ENCODE measurements at places on chromosomes 11 and 22.

DNA sequence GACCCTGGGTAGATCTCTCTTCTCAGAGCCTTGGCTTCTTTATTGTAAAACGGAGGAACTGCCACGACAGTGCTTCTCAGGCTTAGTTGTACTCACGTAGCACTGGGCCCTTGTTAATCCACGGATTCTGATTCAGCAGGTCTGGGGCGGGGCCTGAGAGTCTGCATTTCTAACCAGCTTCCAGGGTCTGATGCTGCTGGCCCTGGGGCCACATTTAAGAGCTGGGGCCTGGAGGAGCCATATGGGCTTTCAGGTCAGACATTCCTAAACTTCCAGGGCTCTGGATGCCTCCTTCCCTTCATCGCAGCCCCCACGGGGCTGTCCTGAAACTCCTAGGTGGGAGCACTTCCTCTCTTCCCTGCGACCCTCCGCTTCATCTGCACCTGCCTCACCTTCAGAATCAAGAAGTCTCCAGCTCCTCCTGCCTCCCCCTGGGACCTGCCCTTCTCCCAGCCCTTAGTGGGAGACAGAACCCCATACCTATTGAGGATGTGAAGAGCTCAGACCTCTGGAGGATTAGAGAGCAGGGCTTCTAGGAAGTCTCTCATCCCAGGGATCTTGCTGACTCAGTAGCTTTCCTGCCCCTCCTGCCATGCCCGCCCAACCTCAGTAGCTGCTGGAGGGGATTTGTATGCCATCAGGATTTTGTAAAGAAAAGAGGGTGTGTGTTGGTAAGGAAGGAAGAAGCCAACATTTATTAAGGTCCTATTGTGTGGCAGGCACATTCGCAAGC, 92.5 kb downstream of the LRRC32 start:
- no peak for DNase-seq

DNA sequence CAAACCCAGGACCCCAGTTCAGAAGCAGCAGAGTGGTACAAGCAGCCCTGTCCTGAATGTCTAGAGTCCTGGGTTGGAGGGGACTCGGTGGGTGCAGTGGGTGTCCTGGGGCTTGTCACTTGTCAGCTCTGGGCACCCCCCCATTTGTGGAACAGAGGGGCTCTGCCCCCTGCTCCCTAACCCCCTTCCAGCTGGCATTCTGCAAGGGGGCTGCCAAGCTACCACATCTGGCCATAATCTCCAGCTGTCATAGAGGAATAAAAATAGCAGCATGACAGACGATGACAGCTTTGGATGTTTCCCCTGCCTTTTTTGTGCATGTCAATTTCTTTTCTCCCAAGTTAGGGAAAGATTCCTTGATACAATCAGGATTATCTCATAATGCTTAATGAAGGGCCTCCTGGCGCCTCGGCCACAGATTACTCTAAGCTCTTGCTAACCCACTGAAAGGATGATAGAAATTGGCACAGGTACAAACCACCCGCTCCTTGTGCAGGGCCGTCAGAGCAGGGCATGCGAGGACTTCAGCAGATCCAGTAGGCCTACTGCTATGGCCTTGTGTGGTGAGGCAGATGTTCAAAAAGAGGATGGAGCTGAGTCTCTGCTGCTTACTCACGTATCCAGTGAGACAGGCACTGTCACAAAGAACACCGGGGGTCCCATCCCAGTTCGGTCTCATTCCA, 83.0 kb downstream of the ISX start:
- no peak for DNase-seq

DNA sequence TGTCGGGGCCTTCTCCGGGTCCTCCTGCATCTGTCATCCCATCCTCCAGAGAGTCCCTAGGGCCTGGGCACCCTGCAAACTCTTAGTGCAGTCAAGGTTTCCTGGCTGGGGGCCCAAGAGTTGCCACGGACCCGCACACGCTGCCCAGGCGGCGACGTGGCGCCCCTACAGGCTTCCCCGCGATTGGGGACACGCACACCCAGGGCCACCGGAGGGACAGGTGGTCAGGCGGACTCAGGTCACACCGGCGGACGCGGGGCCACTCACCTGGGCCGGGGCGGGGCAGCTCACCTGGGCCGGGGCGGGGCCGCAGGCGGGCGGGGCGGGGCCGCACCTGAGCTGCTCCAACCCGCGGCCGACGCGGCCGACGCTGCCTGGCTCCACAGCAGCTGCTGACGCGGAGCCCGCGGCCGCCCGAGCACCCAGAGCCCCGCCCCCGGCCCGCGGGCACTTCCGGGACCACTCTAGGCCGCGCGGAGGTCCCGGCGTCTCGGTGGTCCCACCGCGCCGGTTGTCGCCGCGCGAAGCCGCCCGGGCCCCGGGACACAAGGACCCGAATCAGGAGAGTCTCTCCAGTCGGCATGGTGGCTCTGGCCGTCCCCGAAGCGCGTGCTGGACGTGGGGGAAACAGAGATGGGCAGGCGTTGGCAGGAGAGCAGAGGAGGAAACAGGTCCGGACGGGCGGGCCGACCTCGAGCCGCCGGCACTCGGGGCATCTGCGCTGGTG, at the start of gene ZNF70:
ZNF70 (minus strand) TSS at position 399 of the 727 bp plus-strand sequence. CDS start 5,972 bp downstream, outside the sequence.
- DNase-seq: peak; percentile 80

DNA sequence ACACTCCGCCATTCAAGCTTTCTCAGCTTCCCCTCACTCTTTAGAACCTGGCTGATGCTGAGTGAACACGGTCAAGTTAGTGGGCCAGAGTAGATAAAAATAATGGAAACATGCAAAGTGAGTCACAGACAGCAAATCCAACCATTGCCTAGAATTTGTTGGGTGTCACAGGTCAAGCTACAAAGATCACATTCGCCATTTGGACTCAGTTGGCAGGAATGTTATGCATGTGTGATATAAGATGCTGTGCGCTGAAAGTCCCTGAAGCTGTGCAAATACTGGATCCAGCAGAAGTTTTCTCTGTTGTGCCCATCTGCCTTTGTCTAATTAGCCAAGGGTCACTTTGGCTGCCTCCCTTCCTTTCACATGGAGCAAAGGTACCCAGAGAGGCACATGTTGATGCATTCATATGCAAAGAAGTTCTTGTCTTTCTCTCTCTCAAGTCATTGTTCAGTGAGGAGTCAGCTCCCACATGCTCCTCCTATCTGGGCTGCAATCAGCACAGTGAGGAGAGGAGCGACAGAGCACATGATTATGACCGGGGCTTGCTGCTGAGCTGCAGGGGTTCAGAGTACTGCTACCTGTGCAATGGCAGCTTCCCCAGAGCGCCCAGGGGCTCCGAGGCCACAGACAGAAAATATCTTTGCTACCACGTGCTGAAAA, 39.7 kb downstream of the FLI1 start:
- DNase-seq: no peak

GRCh38 chr11:44752713-44753112, 26.0 kb downstream of the TSPAN18 start:
- no peak for DNase-seq

GRCh38 chr22:19997561-19998231, 18.9 kb downstream of the ARVCF start:
- DNase-seq: no peak

- DNase-seq: no peak
These were observed 83.1 kb downstream of the TBC1D22A start for GRCh38 chr22:46845296-46846149.

DNA sequence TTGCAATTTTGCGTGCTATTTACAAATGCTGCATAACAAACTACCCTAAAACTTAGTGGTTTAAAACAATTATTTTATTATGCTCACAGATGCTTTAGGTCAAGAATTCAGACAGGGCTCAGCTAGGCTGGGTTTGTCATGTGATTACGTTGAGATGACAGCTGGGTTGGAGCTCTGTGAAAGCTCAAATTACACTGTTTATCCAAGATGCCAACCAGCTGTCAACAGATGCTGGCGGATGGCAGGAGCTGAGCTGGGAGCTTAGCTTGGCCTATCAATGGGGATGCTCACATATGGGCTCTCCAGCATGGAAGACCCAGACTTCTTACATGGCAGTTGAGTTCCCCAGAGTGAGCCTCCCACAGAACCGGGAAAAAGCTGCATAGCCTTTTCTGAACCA, 62.7 kb downstream of the STK33 start:
- no peak for DNase-seq

DNA sequence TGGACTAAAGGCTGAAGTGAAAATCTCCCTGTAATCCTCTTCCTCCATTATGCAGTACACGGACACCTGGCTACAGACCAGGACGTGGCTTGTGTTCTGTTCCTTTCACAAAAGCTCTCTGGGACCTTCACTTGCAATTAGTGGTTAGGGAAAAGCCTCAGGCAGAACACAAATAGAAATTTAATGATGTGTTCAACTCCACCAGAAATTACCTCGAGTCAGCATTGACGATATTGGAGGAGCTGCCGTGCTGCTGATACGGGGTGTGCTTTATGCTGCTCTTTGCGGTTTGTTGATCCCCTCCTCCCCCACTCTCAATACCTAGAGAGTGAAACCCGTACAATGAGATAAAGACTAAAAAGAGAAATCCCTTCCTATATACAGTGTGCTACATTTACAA, 48.9 kb downstream of the POLD3 start:
- no peak for DNase-seq

- DNase-seq: no peak
These were observed 119.1 kb upstream of the CSNK2A3 start for GRCh38 chr11:11472106-11472505.

GRCh38 chr11:88531831-88532230, 194.3 kb upstream of the CTSC start:
- no peak for DNase-seq

DNA sequence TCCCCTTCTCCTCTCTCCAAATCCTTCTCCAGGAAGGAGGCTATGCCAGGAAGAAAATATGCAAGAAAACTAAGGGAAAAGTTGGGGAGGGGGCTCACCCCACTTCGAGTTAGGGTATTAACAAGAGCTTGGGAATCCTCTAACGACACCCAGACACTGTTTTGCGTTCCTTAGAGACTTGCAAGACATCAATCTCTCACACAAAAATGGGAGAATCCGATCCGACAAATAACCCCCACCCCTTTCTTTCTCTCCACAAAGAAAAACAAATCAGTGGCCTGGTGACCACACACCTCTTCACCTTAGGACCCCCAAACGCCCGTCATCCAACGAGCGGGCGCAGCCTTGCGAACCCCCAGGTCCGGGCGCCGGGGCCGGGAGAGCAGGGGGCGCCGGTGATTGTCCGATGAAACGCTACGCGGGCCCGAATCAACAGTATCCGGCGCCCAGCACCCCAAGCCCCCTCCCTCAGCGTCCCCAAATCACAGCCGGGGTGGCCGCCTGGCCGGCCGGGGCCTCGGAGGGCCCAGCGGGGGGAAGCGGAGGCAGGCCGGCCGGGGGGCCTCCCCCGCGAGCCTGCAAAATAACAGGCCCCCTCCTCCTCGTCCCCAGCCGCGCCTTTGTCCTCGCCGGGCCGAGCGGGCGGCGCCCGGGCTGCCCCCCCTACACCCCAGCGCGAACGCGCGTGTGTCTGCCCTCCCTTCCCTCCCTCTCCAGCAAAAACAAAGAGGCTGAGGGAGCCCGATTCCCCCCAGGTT, 690 bp downstream of the CSNK1E start:
- DNase-seq: peak; percentile 43

DNA sequence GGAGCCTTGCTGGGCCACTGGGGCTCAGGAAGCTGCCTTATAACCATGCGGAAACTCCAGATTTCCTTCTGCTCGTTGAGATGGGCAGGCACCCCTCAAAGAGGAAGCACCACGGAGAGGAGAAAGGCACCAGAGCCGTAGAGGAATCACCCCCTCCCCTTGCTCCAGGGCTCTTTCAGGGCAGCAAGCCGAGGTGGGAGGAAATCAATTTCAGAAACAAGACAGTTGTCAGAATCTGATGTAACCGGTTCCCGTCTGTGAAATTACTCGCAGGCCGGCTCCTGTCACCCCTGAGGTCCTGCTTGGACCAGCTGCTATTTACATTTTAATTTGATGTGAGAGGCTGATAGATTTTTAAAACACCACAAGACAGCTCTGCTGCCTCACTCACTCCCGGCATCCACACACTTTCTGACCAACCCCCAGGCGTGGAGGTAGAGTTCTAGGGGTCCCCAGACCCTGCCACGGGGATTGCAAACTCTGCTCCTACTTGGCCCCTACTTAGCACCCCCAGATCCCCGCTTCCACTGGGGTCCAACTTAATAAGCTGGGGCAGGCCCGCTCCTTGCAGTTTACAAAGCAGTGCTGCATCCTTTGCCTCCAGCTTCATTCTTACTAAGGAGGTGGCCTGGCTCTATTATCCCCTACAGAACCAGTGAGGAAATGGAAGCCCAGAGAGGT, 162.5 kb downstream of the CEP164 start:
- no peak for DNase-seq

DNA sequence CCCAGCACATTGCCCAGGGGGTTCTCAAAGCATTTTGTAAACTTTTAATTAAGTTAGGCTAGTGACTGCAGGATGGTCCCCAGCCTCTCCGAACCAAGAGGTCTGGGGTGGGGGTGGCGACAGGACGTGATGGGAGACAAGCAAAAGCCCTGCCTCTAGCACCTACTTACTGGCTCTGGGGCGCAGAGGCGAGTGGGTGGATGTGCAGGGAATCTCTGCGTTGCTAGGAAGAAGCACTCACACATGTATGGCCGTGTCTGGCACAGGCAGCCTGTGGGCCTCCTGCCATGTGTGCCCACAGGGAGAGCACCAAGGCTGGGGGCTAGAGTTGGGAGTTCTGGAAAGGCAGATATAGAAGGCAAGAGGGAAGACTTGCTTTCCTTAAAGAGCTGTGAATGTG, 6.3 kb downstream of the OPCML start:
- no peak for DNase-seq

DNA sequence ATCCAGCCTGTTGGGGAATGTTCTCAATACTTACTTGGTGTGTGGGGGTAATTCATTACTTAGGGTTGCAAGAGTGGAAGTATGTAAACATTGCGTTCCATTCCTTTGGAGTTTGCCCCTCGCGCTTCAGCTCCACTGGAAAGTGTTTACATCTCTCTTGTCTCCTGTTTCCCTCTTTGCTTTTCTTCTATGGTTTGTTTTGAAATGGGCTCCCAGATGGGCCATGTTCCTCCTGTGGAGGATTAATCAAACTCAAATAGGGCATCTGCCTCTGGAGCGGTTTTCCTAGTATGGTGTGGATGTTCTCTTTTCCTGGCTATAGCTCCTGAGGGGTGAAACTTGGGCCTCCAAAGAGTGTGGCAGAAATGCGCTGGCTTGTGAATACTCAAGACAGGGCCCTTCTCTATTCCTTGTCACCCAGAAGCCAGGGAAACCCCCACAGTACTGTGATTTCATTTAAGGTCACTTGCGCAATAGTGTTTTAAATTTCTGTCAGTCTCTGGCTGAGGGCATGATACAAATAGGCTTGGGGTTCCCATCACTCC, 51.9 kb downstream of the CD44 start:
- no peak for DNase-seq

- DNase-seq: no peak
These were observed 268.8 kb downstream of the DDX10 start for GRCh38 chr11:108933630-108934029.

GRCh38 chr22:30649430-30650007, 13.9 kb downstream of the SLC35E4 start:
- DNase-seq: peak; percentile 88
